ENCODE measurements at places on chromosomes 7 and 10.

DNA sequence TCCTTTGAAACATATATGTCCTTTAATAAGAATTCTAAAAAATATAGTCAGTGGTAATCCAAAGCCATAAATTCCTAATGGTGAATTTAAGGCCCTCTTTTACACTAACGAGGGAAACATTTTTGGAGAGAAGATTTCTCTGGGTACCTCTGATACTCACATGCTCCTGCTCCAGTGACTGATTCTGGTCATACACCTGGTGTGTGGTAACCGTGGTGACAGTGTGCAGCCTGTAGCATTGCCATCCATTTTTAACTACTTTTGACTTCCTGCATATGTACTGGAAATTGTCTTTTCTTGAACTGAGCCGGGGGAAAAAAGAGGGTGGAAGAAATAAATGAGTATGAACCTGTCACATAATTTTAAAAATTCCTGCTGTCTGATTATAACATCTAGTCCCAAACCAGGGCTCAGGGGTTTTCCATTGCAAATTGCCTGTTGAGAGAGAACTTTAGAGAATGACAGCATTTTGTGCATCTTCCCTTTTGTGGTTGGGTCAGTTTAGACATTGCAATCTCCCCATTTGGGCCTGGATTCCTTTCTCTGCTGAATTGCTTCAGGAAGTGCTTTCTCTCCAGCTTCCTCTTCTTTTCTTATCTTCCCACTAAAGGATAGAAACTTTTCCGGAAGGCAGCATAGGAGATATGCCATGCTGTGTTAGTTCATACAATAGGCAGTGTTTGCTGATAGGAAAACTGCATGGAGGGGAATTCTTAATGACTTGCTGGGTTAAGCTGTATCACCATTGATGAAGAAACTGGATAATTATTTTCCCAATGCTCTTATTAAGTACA, 125.5 kb downstream of the GRM3 start:
- DNase-seq: no peak

DNA sequence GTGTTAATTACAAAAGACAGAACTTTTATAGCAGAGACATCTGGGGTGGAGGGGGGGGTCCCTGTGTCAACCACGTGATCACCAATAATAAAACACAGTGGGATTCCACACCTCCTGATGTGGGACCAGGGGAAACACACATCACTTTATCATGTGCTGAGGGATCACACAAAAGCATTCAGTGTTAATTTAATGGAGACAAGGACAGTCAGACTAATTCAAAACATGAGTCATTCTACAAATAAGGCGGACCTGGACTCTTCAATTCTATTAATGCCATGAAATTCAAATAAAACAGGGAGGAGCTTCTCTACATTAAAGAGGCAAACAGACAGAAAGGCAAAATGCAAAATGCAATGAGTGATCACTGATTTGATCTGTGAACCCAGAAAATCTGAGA, 67.3 kb upstream of the PFKP start:
- DNase-seq: no peak

- DNase-seq: no peak
Measured at GRCh38 chr7:156480671-156481070, 159.9 kb upstream of the RNF32 start.

DNA sequence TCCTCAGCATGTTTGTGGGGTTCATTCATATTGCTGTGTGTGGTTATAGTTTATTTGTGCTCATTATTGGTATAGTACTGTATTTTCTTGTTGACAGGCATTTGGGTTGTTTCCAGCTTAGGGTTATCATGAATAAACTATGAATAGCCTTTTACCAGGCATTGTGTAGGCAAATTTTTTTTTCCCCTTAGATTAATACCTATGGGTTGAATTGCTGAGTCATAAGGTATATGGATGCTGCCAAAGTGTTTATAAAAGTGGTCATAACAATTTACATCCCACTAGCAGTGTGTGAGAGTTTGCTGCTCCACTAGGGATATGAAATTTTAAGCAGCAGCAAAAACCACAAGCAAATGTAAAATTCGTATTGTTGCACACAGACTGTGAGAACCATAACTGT, 175.0 kb downstream of the PLPP4 start:
- no peak for DNase-seq

GRCh38 chr10:4034907-4035598, 250.0 kb upstream of the KLF6 start:
- no peak for DNase-seq
